Breast epithelium (tissue), 4 donors: ENCODE measurements at places on chromosomes 1 and 21. TPM values are rescaled to one million over a fixed set of nuclear protein-coding genes. Genes with fewer than 3 reads are reported as not detected.

The SOX13 gene
- 22.9 TPM for total RNA-seq

The TRAF3IP3 gene
- 3.6 TPM for total RNA-seq

The MMEL1 gene
- total RNA-seq = 9.2 TPM

The DIO1 gene
- total RNA-seq = not detected

GRCh38 chr1:211281320-211282022 is 22.3 kb downstream of the RCOR3 start:
- DNase-seq = no peak

DNA sequence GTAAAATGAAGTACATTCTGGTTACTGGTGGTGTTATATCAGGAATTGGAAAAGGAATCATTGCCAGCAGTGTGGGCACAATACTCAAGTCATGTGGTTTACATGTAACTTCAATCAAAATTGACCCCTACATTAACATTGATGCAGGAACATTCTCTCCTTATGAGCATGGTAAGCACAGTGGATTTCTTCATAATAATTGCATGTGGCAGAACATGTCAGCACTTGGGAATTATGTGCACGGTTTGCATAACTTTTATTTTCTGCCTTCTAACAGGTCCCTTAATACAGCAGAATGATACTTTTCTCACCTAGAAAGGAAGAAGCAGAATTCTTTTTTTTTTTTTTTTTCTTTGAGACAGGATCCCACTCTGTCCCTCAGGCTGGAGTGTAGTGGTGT is 3.8 kb downstream of the CTPS1 start:
- DNase-seq = no peak

DNA sequence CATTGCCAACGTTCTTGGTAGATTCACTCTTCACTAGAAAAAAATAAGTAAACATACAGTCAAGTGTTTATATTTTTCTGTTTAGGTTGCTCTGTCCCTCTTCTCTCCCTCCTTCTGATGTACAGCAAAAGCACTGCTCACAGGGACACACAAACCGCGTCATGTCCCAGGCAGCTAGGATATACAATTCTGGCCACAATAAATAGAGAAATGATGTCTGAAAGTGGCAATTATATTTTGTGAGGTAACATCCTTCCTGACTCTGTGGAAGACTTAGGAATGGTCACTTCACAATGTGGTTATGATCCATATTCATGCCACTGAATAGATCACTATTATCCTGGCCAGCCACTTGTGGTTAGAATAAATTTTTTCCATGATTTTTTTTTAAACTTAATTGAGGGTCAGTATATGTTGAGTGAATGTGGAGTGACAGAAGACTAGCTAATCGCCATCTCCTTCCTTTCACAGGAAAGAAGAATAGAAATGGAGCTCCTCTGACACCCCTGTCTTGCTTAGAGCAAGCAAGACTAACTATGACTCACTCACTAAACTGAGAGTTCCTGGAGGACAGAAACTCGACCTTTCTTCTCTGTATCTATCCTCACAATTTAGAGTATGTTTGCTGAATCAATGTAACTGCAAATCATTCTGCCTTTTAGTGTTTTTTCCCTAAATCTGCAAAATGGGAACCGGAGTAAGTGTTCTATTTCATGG is 54.0 kb downstream of the ZNHIT6 start:
- no peak for DNase-seq

DNA sequence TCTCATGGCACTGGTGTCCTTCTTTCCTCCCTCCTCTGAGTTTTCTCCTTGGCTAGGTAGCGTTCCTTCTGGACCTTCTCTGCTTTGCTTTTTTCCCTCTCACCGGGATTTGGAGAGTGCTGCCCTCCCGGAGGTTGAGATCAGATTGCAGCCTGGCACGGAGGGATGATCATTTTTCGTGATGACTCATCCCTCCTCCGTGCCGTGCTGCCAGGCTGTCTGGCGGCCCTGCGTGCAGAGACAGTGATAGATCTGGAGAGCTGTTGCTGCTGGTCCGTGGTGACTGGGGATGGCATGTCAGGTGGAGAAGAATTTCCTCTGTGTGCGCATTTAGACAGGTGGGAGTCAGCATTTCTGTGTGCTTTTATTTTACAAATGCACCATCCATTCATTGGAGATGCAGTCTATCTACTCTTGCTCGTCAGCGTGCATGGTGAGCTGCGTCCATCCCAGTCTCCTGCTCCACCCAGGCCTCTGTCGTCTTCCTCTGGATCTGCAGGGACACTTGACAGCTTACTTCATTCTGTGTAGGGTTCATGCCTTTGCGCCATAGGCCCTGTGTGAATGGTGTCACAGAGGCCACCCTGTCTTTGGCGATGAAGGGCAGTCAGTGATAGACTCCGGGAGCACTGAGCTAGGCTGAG is 104.4 kb downstream of the PCBP3 start:
- DNase-seq = no peak

DNA sequence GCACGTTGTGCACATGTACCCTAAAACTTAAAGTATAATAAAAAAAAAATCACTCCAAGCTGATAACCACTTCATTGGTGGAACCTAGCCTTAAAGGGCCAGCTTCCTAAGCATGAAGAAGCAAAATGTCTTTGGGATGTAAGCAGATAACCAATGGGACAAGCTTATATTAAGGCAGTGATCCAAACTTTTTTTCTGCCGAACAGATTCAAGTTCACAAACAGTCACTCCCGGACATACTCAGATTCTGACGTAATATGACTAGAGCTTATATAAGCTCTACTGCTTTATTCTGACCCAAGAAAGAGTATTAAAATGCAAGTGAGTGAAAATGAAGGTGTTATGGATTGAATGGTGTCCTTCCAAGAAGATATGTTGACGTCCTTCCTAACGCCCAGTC is 44.9 kb upstream of the HIVEP3 start:
- DNase-seq = no peak

GRCh38 chr1:235563513-235564061 is 59.3 kb upstream of the B3GALNT2 start:
- no peak for DNase-seq

The DMRTB1 gene
- not detected for total RNA-seq

The HORMAD1 gene
- 0.48 TPM for total RNA-seq

DNA sequence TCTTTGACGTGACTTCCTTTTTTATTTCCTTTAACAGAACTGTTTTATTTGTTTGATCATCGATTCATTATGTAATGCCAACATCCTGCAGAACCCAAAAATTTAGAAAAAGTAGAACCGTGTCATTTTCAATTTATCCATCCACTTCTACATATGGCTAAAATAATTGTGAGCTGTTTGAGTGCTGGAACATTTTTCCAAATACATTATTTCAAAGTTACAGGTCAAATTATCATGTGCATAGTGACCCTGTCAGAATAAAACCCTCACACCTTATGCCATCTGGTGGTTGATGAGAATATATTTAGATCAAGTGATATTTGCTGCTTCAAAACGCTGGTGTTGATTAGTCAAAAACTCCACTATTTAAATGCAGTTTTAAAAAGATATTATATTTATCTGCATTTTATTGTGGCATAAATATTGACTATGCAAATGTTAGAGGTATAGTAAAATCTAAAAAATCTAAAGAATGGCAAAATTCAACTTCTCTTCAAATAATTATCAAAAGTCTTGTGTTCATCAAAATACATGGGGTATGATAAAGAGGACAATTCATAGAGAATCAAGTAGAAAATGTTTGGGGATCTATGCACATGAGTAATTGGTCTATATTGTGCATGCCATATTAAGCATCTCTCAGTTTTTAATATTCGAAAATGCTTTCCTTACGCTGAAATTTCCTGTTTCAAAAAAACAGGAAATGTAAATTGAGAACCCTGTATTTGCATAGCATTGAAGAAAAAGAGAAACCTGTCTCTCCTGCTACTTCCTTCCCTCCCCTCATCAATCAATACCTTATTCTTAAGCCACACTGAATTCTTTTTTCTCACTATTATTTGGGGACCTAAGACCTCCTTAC is 39.7 kb downstream of the UBE2U start:
- DNase-seq = no peak

GRCh38 chr1:64733581-64734286 is 11.1 kb upstream of the RAVER2 start:
- DNase-seq = no peak

DNA sequence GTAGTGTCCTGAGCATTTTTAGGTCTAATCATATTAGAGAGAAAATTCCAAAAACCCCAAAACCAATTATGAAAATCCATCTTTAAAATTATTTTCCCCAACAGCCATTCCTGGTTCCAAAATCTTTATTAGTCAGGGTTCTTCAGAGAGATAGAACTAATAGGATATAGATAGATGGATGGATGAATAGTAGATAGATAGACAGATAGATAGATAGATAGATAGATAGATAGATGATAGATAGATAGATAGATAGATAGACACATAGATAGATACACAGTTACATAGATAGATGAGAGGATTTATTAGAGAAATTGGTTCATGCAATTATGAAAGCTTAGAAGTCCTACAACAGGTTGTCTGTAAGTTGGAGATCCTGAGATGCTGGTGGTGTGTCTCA is 122.7 kb upstream of the POGK start:
- no peak for DNase-seq

DNA sequence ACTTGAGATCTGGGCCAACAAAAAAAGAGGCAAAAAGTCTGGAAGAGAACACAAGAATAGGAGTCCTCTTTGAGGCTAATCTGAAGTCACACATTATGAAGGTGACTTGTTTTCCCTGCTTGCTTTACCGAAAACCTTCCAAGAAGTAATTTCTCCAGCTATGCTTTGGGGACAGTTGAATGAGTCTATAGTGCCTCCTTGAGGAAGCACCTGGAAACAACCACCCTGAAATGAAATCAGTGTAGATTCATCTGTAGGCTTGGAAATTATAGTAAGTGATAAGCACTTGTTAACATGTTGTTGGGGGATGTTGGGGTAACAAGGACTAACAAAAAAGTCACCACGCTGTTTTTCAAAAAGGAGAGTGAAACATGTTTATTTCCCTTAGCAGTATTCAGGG is 23.4 kb upstream of the RPTN start:
- DNase-seq = no peak

DNA sequence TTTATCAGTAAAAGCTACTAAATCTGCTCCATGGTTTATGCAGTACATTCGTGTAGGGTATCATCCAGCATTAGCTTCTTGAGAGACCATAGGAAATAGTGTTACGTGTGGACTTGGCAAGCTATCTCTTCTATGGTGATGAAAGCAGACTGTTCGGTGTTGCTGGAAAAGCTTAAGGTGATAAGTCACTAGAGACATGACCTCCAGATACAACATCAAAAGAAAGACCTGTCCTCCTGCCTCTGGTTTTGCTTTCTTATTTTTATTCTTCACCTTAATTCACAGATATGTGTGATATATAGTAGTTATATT is 53.5 kb upstream of the S1PR1 start:
- DNase-seq = no peak

The TRIM17 gene
- not detected for total RNA-seq

The ACTRT2 gene
- not detected for total RNA-seq

The BTBD8 gene
- 12.6 TPM for total RNA-seq

DNA sequence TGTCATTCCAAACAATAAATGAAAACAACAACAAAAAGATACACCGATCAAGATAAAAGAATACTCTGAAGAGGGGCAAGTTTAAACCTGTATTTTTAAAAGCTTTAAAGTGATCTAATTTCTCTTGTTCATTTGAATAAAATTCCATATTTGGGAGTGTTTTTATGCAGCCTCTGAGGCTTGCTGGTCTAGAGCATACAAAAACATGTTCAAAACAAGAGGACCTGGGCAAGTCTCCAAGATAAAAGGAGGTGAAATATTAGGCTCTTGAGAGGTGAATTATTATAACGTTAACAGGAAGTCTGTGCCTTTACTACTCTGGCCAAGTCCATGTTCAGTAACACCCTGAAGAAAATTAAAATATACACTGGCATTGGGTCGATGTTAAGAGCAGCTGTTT is 20.1 kb downstream of the URB1 start:
- DNase-seq = no peak

- DNase-seq = no peak
These were observed 25.6 kb downstream of the MIS18A start for GRCh38 chr21:32253215-32253641.

GRCh38 chr1:115133440-115133839 is 44.1 kb upstream of the TSPAN2 start:
- no peak for DNase-seq

- DNase-seq = no peak
These were observed 784.5 kb downstream of the BRINP3 start for GRCh38 chr1:189693140-189693539.

GRCh38 chr1:117606649-117607430 is 992 bp downstream of the TENT5C start:
- DNase-seq = peak; percentile 30

The CSF3R gene
- 17.3 TPM for total RNA-seq

DNA sequence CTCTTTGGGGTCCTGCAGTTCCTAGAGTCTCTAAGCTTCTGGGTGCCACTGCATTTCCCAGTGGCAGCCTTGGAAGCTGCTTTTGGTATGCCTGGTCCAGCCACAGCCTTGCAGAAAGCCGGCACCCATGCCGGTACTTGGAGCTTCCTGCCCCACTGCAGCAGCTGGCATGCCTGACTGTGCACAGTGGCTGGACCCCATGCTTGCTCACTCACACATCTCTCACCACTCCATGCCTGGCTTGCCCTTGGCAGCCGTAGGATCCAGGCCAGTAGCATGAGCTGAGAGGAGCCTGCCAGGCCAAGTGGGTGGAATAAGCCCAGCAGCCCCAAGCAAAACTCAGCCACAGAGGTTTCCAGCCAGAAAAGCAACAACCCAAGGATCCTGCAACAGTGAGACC is 20.3 kb upstream of the FNBP1L start:
- DNase-seq = no peak

GRCh38 chr1:17060306-17060749 is 6.5 kb upstream of the SDHB start:
- DNase-seq = no peak

GRCh38 chr1:28591708-28592320 is at the start of gene RAB42:
RAB42 (plus strand) TSS chr1:28592265; CDS start chr1:28592512, 247 bp downstream.
- DNase-seq = no peak

DNA sequence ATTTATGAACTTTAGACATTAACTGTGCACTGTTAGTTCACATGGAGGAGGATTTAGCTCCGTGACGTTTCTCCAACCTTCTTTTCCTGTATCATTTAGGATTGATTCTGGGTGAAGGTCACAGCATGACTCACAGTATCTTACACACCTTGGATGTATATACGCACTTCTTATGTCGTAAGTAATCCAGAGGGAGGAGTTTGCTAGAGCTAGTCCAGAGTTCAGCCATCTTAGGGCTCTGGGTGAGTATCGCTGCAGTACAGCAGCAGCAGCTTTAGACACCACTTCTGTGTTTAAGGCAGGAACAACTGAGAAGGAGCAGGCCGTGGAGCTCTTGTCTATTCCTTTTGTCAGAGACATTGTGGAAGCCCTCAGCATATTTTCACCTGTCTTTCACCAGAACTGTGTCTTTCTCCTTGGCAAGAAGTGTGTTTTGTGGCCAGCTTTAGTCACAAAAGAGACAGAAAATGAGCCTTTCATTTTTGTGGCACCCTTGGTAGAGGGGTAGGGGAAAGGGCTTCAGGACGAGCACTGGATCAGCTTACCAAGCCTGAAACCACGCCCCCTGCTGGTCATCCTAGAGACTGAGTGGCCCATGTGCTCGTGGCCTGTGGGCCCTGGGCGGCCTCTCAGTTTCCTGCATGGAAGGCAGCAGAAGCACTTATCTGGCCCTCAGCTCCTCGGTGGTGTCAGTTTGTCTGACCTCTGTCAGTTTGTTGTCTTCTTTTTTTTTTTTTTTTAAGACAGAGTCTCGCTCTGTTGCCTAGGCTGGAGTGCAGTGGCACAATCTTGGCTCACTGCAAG is 64.0 kb downstream of the ADARB1 start:
- DNase-seq = no peak
